Mesenteric fat pad (tissue), 1 donor: ENCODE measurements at places on chromosomes 1 and 21.

GRCh38 chr1:220093361-220094015 lies 444 bp upstream of the IARS2 start:
- no peak for DNase-seq

DNA sequence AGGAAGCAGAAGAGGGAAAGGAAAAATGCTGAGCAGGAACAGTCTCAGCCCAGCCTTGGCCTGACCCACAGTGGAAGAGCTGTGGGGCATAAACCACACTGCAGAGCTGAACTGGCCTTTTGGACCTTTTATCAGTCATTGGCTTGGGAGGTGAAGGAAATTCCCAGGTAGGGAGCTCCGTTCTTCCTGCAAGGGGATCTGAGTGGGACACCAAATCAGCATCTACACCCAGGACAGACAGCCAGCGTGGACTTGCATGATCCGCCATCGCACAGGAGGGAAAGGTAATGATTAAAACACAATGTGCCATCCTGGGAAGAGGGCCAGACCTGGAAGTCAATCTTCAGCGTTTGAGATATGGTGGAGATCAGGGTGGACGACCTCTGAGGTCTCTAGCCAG lies 1.2 kb upstream of the MTFR1L start:
- DNase-seq = no peak

DNA sequence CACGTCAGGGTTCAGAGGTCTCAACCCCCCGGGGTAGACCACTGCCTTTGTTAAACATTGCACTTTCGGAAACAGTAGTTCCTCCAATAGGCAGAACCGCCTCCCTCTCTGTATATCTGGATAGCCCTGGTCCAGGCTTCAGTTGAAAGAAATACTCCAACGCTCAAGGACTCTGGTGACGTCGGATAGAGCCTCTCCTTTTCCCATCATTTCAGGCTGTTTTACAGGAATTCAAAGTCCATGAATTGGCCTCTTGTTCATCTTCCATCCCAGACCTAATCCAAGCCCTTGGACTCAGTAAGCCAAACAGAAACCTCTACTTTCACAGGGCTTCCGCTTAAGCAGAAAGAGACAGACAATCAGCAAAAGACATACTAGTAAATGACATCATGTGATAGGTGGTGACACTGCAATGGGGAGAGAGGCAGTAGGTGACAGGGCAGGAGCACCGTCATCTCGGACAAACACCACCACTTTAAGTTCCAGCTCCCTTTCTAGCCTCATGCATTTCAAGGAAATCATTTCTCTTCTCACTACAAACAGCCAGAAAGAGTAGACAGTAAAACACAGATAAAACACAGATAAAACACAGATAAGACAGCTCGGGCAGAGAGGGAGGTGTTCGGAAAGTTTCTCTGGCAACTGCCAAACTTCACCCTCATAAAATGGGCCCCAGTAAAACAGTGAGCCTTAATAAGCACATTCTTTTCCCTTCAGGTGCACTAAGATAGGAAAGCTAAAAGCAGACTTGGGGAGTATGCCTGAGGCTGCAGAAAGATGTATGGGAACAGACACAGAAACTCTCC lies 2.3 kb upstream of the PLA2G2A start:
- DNase-seq = no peak

DNA sequence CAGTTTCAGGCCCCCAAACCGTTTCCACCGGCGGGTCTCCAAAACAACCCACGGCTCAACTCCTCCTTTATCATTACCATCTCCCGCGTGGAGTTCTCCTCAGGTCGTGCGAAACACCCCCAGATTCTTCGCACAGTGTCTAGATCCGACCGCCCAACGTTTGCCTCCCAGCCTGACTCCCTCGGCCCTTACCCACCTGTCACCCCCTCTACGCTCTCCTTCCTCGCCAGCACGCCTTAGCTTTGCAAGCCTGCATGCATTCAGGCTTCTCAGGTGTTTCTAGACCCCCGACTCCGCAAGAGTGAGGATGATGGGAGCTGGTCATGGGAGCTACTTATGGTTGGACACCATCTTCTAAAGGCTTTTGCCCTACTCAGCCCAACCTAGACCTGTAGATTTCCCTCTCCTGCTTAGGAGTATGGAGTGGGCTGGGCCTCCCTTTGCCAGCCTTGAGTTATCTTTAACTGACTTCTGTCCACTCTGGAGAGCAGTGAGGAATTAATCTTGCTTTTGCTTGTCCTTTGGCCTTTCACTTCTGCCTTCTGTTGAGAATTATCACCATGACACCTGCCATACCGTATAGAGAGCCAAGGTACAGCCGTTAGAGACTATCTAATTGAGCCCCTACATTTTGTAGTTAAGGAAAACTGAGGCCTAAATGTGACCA lies 865 bp downstream of the ATP5IF1 start:
- DNase-seq = no peak

GRCh38 chr1:244092293-244092963 lies 41.3 kb downstream of the ZBTB18 start:
- no peak for DNase-seq

GRCh38 chr1:8342325-8342724 lies 24.4 kb downstream of the SLC45A1 start:
- no peak for DNase-seq

GRCh38 chr1:1033731-1034438 lies 14.0 kb downstream of the AGRN start:
- no peak for DNase-seq

- DNase-seq = no peak
These were observed 63.8 kb downstream of the FGGY start for GRCh38 chr1:59360729-59361128.
